ENCODE measurements at places on chromosomes 12 and 14.

GRCh38 chr12:48812389-48812788, 5.9 kb upstream of the CACNB3 start:
- DNase-seq, result no peak

GRCh38 chr12:119175081-119175480, 3.6 kb upstream of the HSPB8 start:
- no peak for DNase-seq

DNA sequence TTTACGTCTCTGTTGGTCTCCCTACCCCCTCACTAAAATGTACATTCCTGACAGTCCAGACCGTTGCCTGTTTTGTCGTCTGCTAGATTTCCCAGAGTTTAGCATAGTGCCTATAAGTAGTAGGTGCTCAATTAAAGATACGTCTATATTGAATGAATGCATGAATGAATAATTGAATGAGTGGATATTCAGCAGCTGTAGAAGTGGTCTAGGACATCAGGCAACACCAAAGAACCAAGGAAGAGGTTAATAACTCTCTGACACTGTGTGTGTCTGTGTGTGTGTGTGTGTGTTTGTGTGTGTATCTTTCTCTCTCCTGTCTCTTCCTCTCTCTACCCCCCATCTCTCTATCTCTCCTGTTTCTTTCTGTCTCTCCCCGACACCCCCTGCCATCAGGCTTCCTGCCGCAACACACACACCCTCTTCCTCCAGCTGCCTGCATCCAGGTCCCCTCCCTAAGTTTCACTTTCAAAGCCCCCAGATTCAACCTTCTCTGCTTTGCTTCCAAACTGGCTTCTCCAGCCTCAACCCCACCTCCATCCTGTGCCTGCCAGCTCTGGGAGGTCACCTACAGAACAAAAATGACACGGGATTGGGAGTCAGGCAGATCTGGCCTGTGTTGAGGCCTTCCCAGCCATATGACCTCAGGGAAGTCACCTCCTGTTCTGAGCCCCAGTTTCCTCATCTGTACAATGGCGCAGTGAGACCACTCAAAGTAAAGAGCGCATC, 119.9 kb upstream of the NCOR2 start:
- no peak for DNase-seq

DNA sequence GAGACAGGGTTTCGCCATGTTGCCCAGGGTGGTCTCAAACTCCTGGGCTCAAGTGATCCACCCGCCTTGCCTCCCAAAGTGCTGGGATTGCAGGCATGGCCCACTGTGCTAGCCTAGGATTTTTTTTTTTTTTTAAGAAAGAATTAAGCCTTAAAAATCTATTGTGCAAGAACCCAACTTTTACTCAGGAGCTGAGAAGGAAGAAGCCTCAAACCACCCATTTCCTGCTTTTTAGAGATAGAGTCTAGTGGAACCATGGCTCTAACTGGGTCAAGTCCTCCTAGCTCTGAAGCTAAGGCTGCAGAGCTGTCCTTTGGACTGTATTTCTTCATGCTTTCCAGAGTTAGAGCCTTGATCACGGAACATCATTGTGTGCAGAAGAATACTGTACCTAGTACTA, 1.3 kb upstream of the TSFM start:
- no peak for DNase-seq
